ENCODE measurements at places on chromosomes 6 and 20.

DNA sequence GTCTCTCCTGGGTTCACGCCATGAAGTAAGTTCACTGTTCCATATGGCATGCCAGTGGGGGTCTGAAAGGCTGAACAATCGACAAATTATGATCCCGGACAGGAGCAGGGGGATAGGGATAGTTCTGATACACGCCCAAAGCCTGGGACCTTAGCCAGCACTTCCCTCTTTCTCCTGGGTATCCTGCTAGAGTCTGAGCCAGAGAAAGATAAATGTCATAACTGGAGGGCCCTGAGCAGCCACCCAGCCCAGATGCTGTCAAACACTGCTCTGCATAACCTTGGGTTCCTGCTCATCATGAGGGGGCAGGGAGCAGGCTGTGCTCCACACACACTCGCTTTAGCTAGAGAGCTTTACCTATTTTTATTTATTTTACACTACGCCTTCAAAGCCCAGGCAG, 12.3 kb downstream of the EDEM2 start:
- no peak for DNase-seq

DNA sequence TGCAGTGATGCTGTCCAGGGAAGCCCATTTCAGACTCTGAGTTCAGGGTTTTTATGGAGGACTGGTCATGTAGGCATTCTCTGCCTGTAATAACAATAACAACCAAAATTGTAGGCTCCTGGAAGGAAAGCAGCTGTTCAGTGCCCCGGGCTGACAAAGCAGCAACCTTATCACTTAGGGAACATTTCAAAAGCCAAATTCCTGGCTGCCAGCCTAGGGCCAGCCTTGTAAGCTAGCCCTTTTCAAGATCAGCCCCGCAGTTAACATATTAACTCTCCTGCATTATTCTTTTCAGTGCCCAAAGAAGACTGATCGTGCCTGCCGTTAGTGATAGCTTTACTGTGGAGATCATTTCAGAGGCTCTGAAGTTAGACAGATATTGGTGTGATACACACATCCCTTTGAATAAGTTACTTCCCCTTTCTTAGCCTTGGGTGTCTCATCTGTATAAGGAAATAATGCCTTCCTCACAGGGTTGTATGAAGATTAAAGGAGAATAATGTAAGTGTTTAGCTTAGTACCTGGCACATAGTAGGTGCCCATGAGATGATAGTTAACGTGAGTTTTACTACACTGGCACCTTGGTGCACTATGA, 44.1 kb downstream of the CTNNBL1 start:
- DNase-seq, result no peak

GRCh38 chr6:166667796-166668610, 41.0 kb upstream of the RPS6KA2 start:
- no peak for DNase-seq

- DNase-seq, result no peak
These were observed 236.6 kb downstream of the ARID1B start for GRCh38 chr6:157013649-157014304.

DNA sequence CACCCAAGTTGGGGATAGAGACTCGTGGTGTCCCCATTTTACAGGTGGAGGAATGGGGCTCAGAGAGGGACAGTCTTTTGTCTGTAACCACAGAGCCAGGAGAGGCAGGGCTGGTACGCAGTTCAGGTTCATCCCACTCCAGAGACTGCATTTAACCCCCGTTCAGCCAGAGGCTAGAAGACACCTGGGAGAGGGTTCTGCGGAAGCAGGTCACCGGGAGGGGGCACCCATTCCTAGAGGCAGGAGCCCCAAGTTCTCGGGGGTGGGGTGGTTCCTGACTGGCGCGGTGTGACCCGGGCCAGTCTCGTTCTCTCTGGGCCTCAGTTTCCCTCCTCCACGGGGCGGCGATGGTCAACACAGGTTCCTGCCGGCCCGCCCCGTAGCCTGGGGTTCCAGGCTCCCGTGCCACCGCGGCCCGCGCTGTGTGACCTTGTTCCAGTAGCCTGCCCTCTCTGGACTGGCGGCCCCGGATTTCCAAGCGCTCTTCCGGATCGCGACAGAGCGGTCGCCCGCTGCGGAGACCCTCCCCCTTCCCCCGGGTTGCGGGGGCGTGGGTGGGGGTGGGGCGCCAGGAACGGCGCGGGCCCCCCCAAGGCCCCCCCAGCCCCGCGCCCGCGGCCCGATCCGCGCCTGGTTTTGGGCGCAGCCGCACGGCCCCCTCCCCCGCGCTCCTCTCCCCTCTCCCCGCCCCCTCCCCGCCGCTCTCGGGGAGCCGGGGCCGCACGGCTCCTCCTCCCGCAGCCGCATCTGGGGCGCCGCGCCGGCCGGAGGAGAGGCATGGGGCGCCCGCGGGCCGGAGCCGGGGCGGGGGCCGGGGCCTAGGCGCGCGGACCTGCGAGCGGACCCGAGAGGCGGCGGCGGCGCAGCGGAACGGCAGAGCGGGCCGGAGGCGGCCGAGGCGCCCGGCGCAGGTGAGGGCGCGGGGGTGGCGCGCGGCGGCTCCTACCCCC, at the start of gene DLGAP4:
DLGAP4 (plus strand) TSS at position 738 of the 950 bp plus-strand sequence. CDS start 125,379 bp downstream, outside the sequence.
- DNase-seq, result no peak

GRCh38 chr6:53048431-53049195, 16.6 kb upstream of the FBXO9 start:
- DNase-seq, result no peak

DNA sequence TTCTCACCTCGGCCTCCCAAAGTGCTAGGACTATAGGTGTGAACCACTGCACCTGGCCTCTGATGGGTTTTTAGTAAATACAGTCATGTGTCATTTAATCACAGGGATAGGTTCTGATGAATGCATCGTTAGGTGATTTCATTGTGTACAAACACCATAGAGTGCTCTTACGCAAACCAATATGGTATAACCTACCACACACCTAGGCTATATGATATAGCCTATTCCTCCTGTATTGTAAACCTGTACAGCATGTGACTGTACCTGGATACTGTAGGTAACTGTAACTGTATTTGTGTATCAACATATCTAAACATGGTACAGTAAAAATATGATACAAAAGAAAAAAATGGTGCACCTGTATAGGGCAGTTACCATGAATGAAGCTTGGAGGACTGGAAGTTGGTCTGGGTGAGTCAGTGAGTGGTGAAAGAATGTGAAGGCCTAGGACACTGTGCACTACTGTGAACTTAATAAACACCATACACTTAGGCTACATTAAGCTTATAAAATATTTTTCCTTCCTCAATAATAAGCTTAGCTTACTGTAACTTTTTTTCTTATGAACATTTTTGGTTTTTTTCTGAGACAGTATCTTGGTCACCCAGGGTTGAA, 10.0 kb downstream of the BICRAL start:
- no peak for DNase-seq

GRCh38 chr20:35302421-35303335, 10.5 kb upstream of the FAM83C start:
- no peak for DNase-seq

GRCh38 chr6:141464490-141464889, 668.2 kb upstream of the GJE1 start:
- no peak for DNase-seq

- no peak for DNase-seq
These were observed 14.2 kb downstream of the ITCH start for GRCh38 chr20:34377072-34377847.

GRCh38 chr6:81515562-81516453, 236.7 kb downstream of the TENT5A start:
- DNase-seq, result no peak

- DNase-seq, result no peak
These were observed 52.2 kb upstream of the UNC93A start for GRCh38 chr6:167238694-167239467.

DNA sequence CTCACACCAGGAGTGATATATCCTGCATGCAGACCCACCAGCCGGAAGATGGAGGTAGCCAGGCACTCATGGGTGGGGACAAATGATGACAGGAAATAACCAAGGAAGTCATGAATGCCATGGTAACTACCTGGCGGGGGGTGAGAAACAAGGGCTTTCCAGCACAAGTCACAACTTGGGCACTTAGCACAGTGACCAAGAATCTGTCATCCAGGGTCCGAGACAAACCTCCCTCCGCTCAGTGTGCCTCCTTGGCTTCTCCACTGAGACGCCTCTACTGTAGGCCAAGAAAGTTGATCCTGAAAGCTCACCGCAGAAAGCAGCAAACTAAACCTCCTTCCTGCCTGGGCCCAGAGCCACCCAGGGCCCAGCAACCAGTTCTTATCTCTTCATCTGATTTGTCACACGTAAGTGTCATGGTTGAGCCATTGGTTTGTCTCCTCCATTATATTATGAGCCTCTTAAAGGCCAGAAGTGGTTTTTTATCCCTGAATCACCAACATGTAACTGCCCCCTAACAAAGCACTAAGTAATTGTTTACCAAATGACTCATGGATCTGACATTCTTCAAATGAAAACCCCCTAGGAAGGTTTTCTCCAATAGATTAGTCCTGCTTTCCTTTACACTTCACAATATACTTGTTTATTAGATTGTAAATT, 84.3 kb upstream of the TAB2 start:
- DNase-seq, result peak; percentile 77

GRCh38 chr20:20375862-20376261, 8.0 kb downstream of the INSM1 start:
- DNase-seq, result no peak

- DNase-seq, result no peak
These were observed 62.1 kb downstream of the SLC24A3 start for GRCh38 chr20:19274412-19275015.

DNA sequence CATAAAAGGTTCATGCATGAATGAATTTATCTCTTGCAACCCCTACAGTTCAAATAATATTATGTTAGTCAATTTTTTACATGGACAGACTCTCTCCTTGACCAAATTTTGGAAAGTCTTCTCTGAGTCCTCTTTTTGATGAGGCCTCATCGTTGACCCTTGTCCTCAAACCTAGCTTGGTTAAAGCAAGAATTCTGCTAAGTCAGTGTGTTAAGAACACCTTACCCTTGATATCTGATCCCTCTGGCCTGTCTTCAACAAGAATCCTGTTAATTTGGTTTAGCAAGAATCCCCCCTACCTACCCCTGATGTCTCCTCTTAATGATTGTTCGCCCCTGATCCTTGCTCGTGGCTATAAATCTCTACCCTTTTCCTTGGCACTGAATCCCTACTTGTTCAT, 301.4 kb downstream of the LAMA2 start:
- DNase-seq, result no peak

DNA sequence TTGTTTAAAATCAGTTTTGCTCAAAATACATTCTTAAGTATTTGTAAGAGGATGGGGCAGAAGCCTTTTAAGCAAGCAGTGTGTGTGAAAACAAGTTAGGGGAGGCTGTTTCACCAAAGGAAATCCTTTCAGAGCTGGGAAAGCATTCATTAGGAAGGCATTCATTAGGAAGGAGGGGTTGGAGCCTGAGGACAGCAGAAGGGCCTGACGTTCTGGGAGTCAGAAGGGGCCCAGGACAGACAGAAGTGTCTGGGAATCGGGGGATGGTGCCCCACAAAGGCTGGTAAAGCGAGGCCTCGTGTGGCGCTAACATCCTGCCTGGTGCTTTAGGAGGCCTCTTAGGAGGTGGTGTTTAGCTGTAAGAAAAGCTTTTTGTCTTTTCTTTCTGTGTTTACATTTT, 80.6 kb upstream of the NXT1 start:
- DNase-seq, result no peak

DNA sequence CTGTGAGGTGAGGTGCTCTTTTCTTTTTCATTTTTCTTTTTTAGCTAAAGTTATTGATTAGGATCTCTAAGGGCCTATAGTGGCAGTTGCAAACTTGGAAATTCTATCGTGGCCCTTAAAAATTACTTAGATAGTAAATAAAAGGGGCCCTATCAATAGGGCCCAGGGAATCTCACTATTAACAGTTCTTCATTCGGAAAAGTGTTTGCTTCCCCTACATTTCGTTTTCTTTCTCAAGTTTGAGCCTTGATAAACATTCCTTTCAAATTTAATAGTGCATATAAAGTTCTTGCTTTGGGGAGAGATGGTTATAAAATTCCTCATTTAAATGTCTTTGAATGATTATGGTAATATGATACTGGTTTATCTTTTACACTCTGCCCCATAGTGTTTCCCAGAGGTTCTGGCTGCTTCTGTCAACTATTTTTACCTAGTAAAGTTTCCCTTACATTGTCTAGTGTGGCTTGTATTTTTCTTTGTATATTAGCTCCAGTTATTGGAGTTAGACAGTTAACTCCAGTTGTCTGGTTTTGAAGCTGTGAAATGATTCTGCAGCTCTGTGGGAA, 70.4 kb upstream of the GLP1R start:
- no peak for DNase-seq

DNA sequence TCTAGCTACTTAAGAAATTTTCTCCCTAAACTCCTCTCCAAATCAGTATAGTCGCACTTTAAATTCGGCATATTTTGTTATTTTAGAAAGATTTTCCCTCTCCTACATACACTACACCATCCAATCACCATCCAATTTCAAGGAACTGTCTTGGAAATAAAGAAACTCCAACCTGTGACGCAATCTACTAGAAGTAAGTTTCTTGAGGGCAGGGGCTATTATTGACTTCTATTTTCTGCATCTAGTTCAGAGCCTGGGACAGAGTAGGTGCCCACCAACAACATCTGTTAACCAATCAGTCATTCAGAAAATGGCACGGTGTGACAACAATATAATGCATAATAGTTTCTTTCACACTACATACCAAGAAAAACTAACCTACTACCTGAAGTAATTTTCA, 3.6 kb downstream of the ATG5 start:
- DNase-seq, result no peak

- DNase-seq, result no peak
These were observed 7.3 kb upstream of the FAM209A start for GRCh38 chr20:56517211-56517610.

- DNase-seq, result no peak
These were observed 6.7 kb downstream of the PKIB start for GRCh38 chr6:122616877-122617276.

- DNase-seq, result no peak
These were observed 20.2 kb upstream of the TOX2 start for GRCh38 chr20:43894491-43894890.

DNA sequence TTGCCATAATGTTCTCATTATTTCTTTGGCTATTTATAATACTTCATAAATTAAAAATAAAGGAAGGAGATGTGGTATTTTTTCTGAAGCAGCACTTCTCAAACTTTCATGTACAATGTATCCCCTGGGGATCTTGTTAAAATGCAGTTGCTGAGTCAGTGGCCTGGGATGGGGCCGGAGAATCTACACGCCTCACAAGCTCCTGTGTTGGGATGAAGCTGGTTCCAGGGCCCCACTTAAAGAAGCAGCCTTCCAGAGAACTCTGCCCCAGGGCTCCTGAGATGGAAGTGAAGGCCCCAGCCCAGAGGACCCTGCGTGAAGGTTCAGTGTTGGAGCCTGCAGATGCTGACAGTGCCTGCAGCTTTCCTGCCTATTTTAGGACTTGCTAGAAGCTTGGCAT, 40.1 kb upstream of the SLC23A2 start:
- no peak for DNase-seq

- DNase-seq, result no peak
These were observed 100.8 kb downstream of the DTD1 start for GRCh38 chr20:18688676-18689075.

- DNase-seq, result no peak
These were observed 23.6 kb upstream of the FABP7 start for GRCh38 chr6:122755901-122756300.

GRCh38 chr6:113464960-113465359, 392.2 kb upstream of the MARCKS start:
- DNase-seq, result no peak

All from T-helper 2 cell treated with Interferon-gamma antibody and Interleukin-4, amounts not matched to agents 5 μg/mL and 100 μg/mL, for 36 hours (primary cell).